ENCODE measurements at places on chromosomes 16 and 17.

DNA sequence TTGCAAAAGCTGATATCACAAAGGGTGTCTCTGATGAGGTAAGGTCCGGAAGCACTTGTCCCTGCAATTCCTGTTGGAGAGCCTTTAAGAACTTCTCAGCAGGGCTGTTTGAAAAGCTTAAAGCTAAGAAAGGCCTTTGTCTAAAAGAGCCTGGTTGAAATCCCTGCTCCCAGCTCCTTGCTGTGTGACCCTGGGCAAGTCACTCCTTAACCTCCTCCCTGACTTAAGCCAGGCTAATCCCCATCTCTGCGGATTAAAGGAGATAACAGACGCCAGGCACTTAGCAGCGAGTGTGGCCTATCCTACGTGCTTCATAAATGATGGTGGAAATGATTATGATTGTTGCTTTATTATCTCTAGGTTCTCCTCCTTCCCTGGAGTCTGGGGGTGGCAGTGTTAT, 368.0 kb upstream of the RBFOX1 start:
- no peak for DNase-seq

- no peak for DNase-seq
Observed at GRCh38 chr17:7038025-7038862, 2.4 kb downstream of the SLC16A13 start.

DNA sequence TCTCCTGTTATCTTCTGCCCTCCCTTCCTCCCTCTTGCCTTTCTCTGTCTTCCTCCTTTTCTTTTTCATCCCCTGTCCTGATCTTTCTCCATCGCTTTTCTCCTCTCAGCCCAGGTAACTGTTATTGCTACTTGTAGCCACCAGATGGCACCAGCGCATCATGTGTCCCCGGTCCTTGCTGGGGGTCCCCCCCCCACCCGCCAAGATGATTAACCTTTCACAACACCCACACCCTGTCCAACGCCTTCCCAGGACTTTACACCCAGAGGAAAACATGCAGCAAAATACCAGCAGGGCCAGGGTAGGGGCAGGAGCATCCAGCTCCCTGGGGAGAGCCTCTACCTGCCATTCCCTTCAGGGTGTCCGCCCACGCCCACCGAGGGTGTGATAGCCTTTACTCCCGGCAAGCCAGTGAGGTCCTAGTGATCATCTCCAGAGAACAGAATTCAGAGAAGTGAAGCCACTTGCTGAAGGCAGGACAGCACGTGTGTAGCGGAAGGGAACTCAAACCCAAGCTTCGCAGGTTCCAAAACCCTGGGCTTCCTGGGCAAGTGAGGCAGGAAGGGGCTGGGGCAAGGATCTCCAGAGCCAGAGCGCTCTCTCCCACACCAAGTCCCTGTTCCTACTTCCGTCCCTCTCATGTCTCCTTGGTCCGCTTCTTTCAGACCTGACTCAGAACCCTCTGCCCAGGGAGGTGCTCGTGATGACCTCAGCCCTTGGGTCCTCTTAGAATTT, 13.4 kb upstream of the TAC4 start:
- DNase-seq: peak; percentile 48

GRCh38 chr17:50570032-50570431, 9.5 kb downstream of the CACNA1G start:
- no peak for DNase-seq

DNA sequence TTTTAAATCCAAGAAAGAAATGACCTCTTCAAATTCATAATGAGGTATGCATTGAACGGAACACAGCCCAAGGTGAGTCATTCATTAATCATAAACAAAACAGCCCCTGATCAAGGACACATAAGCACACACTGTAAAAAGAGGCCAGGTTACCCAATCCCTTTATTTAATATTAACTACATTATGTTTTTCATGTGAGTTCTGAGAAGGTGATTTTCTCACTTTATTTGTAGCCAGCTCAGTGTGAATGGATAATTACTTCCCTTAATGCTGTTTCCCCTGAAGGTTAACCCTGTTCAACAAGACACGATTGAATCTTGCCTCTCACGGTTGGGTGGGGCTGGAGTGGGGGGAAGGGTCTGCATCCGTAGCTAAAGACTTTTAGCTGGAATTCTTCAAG, 257.3 kb upstream of the SALL1 start:
- no peak for DNase-seq

DNA sequence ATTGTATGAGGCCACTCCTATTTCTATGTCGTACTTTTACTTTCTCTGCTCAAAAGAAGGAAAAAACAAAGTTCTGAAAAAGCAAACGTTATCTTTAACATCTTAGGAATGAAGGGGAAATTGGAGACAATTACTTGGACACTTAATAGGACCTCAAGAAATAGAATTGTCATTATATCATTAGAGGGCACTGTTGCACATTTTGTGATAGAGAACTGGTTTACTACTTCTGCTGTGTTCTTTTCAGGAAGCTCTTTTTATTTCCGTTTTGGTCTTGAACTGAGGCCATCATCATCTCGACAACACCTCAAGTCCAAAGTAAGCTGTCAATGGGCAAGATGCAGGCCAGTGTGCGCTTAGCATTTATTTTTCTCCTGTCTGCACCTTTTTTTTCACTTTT, 14.6 kb downstream of the COG4 start:
- DNase-seq: no peak

- DNase-seq: no peak
Observed at GRCh38 chr17:6710317-6710716, 2.9 kb downstream of the SLC13A5 start.

DNA sequence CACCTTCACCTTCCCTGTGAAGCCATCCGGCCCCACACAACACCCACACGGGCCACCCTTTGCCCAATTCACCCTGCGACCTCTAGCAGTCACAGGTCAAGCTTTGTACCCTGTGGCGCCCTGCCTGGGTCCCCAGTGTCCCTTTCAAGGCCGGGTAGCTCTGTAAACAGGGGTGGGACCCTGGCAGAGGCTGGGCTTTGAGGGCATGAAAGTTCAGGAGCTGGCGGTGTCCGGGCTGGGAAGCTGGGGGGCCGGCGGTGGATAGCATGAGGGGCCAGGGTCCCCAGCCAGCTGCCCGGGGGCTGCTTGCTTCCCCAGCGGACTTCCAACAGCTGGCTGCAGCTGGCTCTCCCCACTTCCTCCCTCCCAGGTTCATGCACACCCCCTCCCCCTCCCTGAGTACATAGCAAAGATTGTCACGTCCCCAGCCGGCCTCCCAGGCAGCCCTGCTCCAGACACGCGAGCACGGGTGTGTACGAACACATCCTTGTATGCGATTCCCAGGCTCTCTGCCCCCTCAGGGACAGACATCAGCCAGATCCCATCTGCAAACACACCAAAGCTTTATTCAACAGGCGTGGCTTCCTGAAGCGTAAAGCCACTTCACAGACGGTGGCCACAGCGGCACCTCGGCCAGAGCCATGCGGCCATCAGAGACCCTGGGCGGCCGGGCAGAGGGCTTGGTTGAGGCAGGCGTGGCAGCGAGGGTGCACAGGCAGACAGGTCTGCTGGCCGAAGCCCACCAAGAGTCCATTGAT, 8.2 kb downstream of the NTHL1 start:
- peak; percentile 84 for DNase-seq

DNA sequence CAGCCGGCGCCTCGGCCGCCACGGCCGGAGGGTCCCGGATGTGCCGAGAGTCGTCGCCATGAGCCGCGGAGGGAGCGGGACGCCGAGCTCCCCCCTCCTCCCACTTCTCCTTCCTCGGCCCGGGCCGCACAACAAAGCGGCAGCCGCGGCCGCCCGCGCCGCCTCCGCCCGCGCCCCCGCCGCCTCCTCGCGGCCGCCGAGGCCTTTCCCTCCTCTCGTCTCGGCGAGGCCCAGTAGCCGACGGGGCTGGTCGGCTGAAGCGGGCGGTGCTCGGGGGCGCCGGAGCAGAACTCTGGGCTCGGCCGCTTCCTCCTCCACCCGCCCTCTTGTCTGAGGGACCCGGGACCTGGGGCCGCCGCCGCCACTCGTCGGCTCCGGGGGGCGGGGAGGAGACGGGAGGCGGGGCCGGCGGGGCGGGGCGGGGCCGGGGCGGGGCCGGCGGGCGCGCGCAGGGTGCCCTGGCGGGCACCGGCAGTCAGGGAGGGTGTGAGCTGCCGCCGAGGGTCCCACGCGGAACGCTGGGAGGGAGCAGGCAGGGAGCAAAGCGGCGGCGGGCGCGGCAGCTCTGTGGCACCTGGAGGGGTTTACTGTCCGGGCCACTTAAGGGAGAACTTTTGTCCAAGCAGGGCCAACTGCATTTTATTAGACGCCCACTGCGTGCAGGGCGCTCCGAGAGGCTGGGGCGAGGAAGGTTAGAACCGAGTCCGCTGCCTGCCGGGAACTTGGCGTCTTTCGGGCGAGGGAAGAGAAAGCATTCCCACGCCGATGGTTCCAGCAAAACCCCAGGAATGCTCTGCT, at the start of gene SMURF2:
SMURF2 (minus strand) TSS at position 332 of the 798 bp plus-strand sequence. CDS start 427 bp downstream, outside the sequence.
- peak; percentile 89 for DNase-seq

GRCh38 chr17:1965556-1966273, 59.4 kb downstream of the RTN4RL1 start:
- no peak for DNase-seq

GRCh38 chr16:9854675-9855074, 327.6 kb downstream of the GRIN2A start:
- DNase-seq: no peak

- no peak for DNase-seq
Observed at GRCh38 chr17:8117980-8118768, at the start of gene ALOXE3. ALOXE3 (minus strand) TSS chr17:8118514; CDS start chr17:8117990, 524 bp downstream.

DNA sequence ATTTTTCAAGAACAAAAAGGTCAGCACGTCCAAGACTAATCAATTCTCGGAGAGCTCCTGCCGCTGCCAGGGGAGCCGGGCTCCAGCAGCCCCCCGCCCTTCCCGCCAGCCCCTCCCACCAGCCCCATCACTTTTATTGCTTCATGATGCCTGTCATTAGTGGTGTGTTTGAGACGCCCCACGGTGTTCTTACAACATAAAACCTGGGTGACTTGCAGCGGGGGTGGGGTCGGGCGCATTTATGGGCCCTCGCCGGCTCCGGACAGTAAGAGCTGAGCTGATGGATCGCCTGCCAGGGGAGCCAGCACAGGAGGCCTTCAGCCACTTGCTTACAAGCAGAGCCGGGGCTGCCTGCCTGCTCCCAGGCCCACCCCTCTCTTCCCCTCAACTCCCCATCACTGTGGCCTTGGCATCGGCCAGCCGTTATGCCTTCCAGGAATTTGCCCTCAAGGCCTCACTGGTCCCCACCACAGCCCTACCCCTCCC, 82.9 kb upstream of the CBX4 start:
- DNase-seq: no peak

DNA sequence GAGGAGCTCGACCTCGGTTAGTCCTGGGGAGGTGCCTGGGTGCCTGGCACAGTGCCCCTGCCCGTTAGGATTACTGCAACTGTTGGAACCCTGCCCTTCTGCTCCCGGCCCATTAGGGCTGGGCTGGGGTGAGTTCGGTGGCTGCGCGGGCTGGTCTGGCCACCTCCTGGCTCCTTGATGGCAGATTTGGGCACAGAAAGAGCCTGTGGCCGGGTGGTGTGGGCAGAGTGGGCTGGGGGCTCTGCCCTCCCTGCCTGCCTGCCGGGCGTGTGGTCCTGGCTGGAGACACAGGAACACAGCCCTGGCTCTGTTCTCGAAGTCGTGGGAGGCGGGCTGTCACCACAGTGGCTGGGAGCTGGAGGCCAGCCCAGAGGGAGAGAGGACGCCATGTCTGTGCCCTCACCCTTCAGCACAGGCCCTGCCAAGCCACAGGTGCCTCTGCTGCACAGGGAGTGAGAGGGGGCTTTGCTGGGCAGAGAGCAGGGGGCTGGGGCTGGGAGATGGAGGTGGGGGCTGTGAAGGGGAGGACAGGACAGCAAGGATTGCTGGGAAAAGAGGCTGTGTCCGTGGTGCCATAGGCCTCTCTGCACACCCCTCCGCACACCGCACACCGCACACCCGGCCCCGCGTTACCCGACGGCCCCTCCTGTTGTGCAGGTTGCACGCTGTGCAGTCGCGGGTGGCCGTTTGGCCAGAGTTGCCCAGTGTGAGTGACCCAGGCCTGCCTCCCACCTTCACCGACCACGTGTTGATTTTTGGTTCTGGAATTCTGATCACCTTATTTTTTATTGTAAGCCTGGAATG, 236.6 kb upstream of the GSE1 start:
- DNase-seq: no peak

DNA sequence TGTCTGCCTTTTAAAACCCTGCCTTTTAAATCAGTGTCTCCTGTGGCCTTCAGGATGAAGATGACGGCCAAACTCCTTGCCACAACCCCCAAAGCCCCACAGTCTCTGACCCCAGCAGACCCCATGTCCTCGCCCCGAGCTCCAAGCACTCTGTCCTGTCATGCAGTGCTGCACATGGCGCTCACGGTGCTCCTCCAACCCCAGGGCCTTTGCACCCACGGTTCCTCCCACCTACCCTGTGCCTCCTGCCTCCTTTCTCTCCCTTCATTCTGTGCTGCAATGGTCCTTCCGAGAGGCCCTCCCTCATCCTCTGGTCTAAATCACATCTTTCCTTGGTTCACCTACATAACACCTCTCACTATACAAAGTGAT, 235.3 kb downstream of the KATNIP start:
- DNase-seq: no peak

GRCh38 chr17:66943484-66943883, 21.0 kb upstream of the CACNG4 start:
- DNase-seq: peak; percentile 49

DNA sequence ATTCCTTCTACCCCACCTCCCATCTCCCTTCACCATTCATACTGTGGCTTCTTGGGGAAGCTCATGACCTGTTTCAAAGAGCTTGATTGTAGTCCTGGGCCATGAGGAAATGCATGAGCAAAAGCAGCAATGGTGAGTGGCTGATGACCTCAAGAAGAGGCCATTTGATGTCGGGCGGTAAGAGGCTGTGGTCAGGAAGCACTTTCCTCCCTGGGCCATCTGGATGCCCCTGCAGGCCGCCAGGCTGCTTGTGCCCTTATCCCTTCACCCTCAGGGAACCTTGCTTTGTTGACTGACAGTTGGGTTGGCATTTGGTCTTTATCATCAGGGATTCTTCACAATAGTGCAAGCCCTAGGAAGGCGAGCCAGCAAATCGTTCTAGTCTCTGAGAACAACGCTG, 78.3 kb upstream of the TBX2 start:
- no peak for DNase-seq

GRCh38 chr17:43400943-43401717, 2.3 kb downstream of the ARL4D start:
- peak; percentile 93 for DNase-seq

GRCh38 chr17:50268743-50269275, 5.5 kb upstream of the TMEM92 start:
- DNase-seq: no peak

- DNase-seq: no peak
Observed at GRCh38 chr17:79191270-79191934, 116.8 kb downstream of the ENGASE start.

DNA sequence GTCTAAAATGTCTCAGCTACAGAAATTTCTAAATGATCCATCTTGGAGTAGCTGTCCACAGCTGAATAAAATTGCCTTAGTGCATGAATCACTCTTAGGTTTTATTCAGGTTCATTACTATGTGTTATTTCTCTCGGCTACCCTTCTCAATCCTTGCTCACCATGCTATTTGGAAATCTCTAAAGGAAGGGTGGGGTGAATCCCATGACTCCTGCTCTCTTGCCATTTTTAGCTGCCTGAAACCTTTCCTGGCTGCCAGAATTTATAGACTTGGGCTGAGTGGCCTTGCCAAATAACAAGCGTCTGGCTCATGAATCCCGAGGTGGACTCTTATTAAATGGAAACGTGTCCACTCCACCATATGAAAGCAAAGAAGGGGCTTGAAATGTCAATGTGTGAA, 936.1 kb upstream of the SOX9 start:
- no peak for DNase-seq

All from SJSA1 (cell line).